ENCODE measurements at places on chromosomes 16 and 17.
A peak's percentile ranks its signal among the peaks of the same experiment; 100 is the strongest.

DNA sequence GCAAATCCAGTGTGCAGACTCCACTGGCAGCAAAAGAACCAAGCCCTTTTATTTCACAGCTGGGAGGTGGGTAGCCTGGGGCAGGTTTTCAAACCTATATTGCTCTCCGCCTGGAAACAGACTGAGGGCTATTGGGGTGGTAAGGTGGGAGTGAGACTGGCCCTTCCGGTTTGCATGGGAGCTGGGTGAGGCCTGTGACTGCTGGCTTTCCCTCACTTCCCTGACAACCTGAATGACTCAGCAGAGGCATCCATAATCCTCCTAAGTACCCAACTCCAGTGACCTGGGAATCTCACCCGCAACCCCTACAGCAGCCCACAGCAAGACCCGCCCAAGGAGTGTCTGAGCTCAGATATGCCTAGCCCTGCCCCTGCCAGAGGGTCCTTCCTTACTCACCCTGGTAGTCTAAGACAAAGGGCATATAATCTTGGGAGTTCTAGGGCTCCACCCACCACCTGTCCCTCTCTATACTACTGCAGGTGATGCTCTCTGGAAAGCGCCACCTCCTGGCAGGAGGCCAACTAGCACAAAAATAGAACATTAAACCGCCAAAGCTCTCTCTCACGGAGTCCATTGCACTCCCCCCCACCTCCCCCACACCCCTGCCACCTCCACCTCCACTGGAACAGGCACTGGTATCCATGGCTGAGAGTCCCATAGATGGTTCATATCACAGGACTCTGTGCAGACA is 602.0 kb upstream of the C16orf82 start:
- DNase-seq: peak; percentile 2

DNA sequence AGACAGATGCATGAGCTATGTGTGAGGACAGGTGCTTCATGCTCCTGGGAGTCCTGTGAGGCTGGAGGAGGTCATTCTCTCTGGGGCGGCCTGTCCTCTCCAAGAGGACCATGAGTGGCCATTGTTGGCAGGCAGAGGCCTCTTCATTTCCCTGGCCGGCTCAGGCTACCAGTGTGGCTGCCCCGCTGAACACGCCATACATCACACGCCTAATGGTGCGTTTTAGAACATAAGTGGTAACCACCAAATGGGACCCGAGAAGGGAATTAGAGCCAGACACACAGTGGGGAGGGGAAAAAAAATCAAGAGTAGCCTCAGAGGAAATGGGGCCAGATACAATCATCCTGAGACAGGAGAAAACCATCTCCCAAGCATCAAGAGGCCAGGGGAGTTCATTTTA is 140.0 kb downstream of the SPACA3 start:
- no peak for DNase-seq

GRCh38 chr17:6796887-6797490 is 21.0 kb downstream of the FBXO39 start:
- DNase-seq: no peak

GRCh38 chr16:58451945-58452401 is 48.0 kb upstream of the NDRG4 start:
- DNase-seq: no peak

DNA sequence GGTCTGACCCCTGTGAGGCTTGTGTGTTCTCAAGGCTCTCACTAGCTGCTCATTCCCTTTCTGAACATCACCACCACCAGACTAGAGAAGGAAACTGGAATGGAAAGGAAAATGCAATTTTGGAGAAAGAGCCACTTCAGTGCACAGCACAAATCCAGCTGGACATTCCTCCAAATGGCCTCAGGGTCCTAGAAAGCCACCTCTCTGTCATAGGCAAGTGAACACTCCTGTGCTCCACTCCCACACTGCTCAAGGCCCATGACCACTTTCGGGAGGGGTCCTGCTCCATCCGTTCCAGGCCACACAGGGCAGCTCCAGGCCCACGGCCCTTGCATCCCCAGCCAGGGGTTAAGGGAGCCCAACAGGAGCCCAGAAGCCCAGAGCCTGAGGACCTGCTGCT is 2.6 kb downstream of the LRRC75A start:
- no peak for DNase-seq

- DNase-seq: no peak
Measured at GRCh38 chr17:73566905-73567782, 77.1 kb downstream of the SDK2 start.

- DNase-seq: no peak
Measured at GRCh38 chr17:27259356-27259755, 34.6 kb upstream of the WSB1 start.

DNA sequence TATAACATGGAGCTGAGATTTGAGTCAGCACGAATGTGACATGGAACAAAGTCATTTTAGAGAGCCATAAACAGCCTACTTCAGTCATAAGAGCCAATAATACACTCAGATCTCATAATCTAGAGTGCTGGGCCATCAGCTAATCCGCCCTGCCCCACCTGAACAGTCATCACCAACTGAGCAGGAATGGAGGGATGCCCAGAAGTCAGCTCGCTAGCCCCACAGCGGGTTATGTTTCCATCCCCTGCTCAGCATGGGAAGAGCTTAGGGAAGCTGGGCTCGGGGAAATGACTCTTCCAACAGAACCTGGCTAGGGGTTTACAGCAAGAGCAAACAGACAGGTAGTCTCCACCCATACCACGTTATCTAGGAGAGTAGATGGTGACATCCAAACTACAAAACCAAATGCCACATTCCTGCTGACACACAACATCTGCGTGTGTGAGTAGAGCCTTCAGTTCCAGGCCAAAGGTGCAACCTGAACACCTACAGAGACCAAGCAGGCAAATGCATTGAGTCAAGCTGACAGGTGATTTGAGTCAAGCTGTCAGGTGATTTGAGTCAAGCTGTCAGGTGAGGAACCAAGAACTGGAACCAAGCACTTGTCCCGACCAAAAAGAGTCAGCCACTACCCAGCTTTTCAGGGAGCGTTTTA is 2.0 kb downstream of the TMEM11 start:
- no peak for DNase-seq

DNA sequence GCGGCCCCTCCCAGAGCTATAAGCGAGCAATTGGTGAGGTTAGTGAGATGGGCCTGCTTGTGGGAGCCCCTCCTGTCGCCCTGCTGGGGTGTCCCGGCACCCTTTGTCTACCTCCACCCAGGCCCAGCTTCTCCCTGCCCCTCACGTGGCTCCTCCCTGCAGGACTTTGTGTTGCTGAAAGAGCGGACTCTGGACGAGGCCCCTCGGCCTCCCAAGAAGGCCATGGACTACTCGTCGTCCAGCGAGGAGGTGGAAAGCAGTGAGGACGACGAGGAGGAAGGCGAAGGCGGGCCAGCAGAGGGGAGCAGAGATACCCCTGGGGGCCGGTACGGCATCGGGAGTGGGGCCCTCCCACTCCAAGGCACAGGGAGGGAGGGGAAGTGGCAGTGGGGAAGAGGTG is 6.1 kb upstream of the C17orf107 start:
- no peak for DNase-seq

DNA sequence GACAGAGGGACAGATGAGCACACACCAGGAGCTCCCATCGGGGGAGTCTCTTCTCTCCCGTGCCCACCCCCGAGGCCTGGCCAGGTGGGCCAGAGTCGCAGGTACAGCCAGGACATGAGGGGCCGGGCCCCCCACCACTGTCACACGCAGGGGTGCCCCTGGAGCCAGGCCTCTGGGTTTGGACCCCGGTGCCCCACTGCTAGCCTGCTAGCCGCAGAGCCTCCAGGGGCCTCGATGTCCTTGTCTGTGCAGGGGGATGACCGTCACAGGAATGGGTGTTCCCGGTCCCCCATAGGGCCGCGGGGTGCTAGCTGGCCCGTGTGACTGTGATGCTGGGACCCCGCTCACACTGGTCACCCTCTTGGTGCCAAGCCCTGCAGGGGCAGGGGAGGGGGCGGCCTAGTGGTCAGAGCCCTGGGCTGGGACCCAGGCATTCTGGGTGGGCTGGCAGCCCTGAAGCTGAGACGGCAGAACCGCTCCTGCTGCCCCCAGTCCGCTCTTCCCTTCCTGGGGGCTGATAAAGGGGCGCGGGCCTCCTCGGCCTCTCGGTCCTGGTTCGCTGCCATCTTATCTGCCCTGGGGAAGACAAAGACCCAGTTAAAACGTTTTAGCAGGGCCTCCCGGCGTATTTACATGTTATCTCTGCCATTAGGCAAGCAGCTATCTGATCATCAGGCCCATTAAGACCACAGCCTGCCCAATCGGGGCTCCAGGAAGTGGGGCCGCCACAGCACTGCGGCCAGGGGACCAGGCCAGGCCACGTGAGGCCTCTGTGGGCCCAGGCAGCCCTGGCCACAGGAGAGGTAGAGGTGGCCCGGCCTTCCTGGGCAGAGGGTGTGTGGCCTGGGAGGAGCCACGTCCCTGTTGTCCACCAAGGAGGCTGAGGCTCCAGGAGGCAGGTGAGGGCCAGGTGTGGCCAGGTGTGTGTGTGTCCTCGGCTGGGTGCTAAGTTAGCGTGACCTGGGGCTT is 57.2 kb upstream of the ZC3H18 start:
- no peak for DNase-seq

DNA sequence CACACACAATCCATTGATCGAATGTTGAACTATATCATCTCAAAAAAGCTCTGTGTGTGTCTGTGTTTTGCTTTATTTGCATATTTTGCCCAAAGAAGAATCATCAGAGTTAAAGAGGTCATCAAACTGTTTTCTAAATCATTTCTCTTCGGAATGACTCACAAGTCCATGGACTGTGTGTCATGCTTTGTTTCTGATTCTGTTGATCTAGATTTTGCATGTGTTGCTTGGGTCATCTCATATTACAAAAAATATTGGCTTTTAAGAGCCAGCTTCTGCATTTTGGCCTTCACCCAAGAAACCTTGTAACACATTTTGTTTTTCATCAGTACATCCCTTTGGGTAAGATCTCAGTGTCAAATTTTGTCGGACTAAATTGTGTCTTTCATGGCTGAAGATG is 471.2 kb upstream of the HSBP1 start:
- peak; percentile 63 for DNase-seq

- DNase-seq: no peak
Measured at GRCh38 chr17:52041123-52041617, 117.3 kb downstream of the CA10 start.

GRCh38 chr17:56978441-56979090 is 635 bp downstream of the SCPEP1 start:
- DNase-seq: peak; percentile 20

DNA sequence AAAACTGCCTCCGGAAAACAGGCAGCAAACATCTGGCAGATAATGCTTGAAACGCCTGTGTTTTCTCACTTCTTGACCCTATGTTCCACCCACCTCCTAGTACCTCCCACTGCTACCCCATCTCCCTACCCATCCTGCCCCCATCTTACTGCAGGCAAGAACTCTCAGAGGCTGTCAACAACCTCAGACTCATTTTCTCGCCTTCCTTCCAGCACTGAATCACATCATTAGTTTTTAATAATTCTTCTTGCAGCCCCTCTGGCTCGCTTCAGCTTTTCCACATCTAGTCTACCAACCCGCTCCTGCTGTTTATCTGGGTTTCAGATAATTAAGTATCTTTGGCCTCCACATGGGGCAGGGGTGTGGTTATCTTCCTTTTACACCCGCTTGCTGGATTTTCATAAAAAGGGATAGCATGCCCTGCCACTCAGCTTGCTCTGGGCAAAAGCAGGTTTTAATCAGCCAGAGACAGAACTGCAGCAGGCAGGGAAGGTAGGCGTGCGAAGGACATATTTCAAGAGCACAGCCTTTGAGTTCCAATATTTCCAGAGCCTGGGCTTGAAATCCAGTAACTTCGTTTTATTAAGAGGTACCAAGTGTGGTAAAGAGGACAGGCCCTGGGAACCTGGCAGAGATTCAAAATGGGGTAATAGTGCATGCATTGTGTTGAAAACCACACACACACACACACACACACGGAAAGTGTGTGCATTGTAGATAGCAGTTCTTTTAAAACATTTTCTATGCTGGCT is 87.5 kb downstream of the BMERB1 start:
- no peak for DNase-seq

DNA sequence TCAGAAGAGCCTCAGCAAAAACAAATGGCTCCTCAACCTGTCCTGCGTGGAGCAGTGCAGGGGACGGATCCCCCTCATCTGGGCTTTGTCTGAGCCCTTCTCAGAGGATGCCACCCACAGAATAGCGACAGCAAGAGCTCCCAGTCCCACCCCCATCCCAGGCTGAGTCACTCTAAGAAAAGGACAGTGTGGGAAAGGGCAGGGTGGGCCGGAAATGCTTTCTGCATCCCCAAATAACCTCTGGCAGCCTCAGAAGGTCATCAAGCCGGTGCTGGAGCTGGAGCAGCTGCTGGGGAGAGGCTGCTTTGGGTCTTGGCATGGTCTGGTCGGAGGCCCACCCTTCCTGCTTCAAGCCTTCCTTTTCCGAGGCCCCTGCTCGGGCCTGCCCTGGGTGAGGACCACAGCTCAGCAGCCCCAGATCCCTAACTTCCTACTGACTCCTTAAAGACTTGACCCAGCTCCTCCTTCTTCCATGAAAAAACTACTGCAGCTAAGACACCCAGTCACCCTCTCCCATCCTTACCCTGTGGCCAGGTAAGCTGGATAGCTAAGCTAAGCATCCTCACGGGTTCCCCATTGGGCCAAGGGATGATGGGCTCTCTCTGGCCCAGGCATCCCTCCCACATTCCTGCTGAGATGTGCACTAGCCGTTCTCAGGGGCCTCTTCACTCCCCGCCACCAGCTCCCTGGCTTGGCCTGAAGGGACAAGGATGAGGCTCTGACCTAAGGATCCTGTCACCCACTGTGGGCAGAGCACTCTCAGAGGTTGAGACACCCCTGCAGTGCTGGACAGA is 8.7 kb downstream of the SLC12A4 start:
- DNase-seq: no peak

- peak; percentile 4 for DNase-seq
Measured at GRCh38 chr16:80122115-80122514, 418.7 kb upstream of the DYNLRB2 start.

GRCh38 chr17:59696682-59697277 is 10.4 kb downstream of the PTRH2 start:
- no peak for DNase-seq

GRCh38 chr16:51056331-51056730 is 94.7 kb downstream of the SALL1 start:
- no peak for DNase-seq

DNA sequence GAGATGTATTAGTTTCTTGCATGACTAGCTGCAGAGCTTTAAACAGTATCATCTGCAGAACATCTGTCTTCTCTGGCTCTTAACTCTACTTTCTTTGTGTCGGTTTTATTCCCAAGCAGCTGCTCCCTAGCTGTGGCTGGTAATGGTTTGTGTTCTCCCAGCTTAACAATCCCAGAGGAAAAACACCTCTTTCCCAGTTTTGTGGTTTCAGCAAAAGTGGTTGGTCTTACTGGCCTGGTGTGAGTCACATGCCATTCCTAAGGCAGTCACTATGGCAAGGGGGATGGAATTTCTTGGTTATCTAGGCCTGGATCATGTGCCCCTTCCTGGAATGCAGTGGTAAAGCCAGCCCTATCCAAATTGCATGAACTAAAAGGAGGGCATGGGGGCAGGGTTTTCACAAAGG is 27.5 kb downstream of the OMG start:
- DNase-seq: no peak

GRCh38 chr17:44906763-44907728 is 7.8 kb upstream of the EFTUD2 start:
- DNase-seq: no peak

Measured in NCI-H1105 treated with DMSO at 0.1 percent for 48 hours (cell line).